ENCODE measurements at places on chromosomes 2 and 18.

- DNase-seq = no peak
Observed at GRCh38 chr2:196515608-196516007, 123.9 kb upstream of the CCDC150 start.

DNA sequence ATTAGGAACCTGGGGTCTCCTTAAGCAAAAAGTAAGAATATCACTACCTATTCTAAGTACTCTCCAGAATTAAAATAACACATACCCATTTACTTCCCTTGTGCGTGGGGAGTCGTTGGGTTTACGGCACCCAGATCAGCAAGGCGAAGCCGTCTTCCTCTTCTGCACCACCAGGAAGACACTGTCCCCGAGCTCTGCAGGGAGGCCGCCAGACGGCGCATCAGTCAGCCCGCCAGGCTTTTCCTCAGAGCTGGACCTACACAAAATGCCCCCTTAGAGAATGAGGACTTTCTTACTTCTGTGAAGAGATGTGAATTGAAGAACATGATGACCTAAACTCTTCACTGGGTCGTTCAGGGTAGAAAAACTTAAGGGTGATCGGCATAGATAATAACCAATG lies 526.5 kb downstream of the GALR1 start:
- no peak for DNase-seq

GRCh38 chr2:159849160-159849813 lies 51.3 kb upstream of the CD302 start:
- no peak for DNase-seq

- DNase-seq = no peak
Observed at GRCh38 chr2:211928201-211928600, 610.4 kb downstream of the ERBB4 start.

GRCh38 chr2:238739668-238740067 lies 108.2 kb upstream of the TWIST2 start:
- DNase-seq = no peak

DNA sequence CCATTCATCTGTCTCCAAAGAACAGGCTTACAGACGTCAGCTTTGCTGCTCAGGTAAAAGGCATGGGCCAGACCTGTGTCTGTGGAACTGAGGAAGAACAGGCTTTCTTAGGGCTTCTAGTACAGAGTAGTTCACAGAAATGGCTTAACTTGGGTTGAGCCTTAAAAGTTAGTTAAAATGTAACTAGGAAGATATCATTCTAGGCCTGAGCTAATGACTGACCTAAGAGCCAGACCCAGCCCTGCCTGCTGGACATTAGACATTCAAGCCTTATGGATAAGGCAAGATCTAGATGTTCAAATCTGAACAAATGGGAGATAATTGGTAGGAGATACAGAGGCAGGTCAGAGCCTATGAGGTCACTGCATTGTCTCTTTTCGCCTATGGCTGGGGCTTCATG lies 73.9 kb upstream of the SLC14A2 start:
- DNase-seq = no peak

DNA sequence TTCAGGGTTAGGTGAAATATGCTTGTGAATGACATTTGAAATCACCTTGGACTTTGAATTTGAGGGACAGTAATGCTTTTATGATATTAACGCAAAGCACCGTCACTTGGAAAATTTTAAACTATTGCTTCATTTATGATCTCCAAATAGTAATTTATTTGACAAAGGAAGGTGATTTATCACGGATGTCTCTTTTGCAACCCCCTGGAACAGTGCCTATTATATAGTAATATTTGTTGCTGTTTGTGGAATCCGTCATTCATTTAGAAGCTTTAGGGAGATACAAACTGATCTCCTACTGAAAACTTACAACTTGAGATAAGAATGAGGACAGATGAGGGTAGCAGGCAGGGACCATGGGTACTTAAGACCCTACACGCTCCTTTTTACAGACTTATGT lies 10.7 kb upstream of the ZEB2 start:
- DNase-seq = no peak

- DNase-seq = no peak
Observed at GRCh38 chr2:13193900-13194299, 477.2 kb downstream of the TRIB2 start.

DNA sequence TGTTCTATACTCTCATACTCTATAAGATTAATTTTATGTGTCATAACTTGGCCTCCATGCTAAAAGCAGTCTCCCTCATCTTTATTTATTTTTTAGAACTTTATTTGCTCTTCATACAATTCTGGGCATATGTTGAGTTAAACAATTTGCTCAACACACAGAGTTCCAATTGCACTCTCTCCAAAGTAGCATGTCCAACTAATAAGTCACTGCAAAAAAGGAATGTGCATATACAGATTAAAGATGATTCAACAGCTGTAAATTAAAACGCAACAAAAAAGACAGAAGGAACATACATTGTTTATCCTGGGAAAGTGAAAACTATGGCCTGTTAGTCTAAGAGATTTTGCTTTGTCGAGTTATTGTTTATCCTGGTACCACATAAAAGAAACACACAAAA lies 277.7 kb upstream of the ACVR2A start:
- DNase-seq = no peak

GRCh38 chr2:212619954-212620353 lies 81.4 kb upstream of the ERBB4 start:
- DNase-seq = no peak

GRCh38 chr2:241905716-241906377 lies 36.3 kb downstream of the RTP5 start:
- no peak for DNase-seq

DNA sequence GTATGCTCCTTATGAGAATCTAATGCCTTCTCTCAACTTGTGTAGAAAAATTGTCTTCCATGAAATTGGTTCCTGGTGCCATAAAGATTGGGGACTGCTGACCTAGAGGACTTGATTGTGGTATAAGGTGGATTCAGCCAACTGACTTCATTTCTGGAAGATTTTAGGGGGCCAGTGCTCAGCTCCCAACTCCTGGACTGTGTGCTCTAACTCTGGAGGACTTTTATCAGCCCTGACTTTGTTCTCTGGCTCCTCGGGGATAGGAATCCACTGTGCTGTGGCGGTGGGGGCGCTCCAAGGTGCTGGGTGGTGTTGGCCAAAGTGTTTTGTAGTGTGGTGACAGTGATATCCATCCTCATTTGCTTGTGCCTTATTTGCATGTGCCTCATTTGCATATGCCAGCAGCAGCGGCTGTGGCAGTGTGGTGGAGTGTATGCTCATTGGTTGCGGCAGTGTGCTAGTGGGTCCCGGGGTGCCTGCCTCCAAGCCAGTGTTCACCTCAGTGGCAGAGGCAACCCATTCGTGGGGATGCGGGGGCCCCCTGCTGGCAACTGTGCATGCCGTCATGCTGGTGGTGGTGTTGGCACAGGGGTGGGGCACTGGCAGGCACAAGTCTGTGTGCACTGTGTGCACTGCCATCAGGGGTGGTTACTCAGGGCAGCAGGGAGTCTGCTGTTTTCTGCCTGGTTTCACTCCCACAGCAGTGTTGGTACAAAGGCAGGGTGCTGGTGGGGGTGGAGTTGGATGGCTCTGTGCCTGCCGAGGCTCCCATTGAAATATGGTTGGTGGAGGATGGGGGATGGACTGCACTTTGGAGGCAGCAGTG lies 19.6 kb downstream of the EHBP1 start:
- DNase-seq = no peak

DNA sequence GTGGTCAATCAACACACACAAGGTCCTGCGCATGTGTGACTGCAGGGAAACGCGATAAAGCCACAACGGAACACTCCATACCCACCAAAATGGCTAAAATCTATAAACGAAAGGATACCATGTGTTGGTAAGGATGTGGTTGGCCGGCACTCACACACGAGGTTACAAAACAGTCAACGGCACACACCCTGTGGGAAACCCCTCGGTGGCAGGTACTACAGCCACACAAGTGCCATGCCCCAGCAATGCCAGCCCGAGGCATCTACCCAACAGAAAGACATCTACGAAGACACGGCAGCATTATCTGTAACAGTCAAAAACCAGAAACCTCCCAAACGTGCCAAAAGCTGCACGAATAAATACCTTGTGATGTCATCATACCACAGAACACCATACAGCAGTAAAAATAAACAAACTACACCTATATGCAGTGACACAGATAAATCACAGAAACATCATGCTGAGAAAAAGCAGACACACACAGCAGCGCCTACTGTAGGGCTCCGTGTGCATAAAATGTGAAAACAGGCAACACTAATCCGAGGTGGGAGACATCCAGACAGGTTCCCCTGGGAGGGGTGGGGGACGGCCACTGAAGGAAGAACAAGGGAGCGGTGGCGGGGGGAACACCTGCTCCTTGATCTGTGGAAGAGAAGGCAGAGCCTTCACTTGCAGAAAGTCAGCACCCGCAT lies 36.7 kb downstream of the HDAC4 start:
- no peak for DNase-seq

DNA sequence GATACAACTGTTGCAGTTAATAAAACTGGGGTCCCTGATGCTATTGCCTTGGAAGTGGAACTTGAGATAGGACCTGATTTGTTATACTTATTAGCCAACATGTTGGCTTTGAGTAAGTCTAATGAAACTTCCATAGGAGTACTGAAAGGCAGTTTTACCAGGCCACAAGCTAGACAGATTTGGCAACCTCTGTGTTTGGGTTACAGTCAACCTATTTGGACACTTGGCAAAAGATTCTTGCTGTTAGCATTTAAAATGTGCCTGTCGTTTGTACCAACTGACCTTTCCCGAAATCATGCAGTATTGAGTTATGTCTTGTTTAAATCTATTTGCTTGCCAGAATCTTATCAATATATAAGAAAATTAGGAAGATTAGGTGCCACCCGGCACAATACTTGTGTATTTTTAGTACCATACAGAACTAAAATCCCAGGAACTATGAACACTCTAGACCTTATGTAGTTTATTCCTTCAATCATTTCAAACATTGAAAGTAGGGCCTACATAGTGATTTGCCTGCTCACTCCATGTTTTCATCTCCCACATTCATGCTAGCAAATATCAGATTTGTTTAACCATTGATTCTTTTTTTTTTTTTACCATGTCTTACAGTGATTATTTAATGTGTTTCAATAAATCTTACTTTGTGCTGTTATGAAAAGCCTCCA lies 35.5 kb upstream of the UPP2 start:
- DNase-seq = no peak

DNA sequence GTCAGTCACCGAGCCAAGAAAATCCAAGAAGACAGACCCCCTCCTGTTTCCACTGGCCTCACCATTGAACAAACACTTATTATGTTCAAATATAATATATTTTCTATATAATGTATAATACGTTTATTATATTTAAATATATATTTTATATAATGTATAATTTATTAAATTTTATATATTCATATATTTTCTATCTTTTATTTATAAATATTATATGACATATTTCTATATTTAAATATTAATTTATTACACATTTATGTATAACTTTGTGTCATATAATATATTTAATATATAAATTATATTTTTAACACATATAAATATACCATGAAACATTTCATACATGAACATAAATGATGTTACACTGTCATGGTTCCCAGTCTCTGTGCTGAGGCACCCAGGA lies 60.9 kb upstream of the RMDN2 start:
- no peak for DNase-seq

GRCh38 chr2:232503809-232504323 lies 16.2 kb upstream of the ECEL1 start:
- no peak for DNase-seq

Data from NCI-H187 (cell line).